ENCODE measurements at places on chromosomes 2 and 18. TPM values are rescaled to one million over a fixed set of nuclear protein-coding genes. Genes with fewer than 3 reads are reported as not detected.

- no peak overlapping the region for H3K4me3 ChIP-seq
- H3K27ac ChIP-seq = no peak overlapping the region
- H3K36me3 ChIP-seq = no peaks in the 10 kb centered on the region
- H3K27me3 ChIP-seq = no peaks in the 10 kb centered on the region
- no peaks in the 10 kb centered on the region for H3K4me1 ChIP-seq
- DNase-seq = no peak
Measured at GRCh38 chr18:42675810-42676209, 439.7 kb downstream of the RIT2 start.

Gene NFATC1
- total RNA-seq = 12.9 TPM

DNA sequence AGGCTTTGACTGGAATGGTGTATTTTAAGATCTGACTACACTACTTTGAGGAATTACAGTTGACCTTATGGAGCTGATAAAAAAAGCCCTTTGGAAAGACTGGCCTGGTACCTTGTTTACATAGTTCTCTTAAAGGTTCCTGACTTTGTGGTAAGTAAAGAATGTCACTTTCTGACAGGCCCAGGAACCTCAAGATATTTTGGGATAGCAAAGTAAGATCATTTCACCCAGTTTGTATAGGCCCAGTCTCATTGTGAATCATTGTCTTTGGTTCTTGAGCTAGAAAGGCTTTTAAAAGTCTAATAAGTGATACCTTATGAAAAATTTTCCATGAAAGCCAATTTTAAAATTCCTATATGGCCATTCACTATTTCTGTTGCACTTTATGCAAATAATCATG is 316.3 kb upstream of the LRRTM4 start:
- no peak overlapping the region for H3K4me3 ChIP-seq
- H3K4me1 ChIP-seq = no peaks in the 10 kb centered on the region
- no peak for DNase-seq
- H3K36me3 ChIP-seq = no peaks in the 10 kb centered on the region
- H3K27me3 ChIP-seq = no peaks in the 10 kb centered on the region

Gene MAL
- total RNA-seq = 0.32 TPM

Gene TMEM198
- 1.6 TPM for total RNA-seq

DNA sequence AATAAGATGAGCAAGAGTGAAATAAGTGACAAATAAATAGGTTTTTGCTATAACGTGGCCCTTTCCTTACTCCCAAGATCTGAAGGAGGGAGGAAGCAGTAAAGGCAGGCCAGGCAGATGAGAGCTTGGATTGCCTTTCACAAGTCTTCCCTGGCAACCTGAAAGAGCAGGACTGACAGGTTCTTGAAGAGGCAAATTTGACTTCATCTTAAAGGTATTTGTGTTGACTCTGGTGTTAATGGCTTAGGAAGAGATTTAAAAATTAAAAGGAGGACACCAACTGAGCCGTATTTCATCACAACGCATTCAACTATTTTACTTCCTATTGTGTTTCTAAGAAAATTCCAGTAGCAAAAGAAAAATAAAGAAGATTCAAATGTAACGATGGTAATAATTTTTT is 3.2 kb downstream of the STRN start:
- H3K36me3 ChIP-seq = no peaks in the 10 kb centered on the region
- H3K27ac ChIP-seq = no peak overlapping the region
- DNase-seq = no peak

DNA sequence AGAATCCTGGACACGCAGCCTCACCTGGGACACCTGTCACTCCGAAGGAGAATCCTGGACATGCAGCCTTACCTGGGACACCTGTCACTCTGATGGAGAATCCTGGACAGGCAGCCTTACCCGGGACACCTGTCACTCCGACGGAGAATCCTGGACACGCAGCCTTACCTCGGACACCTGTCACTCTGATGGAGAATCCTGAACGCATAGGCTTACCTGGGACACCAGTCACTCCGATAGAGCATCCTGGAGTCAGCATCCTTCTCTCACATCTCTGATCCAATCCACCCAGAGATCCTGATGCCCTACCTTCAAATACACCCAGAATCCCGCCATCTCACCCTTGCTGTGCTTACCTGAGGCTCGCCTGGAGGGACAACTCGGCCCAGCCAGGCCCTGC is 154.9 kb downstream of the NDUFA10 start:
- no peaks in the 10 kb centered on the region for H3K27me3 ChIP-seq
- H3K4me1 ChIP-seq = no peaks in the 10 kb centered on the region
- no peak overlapping the region for H3K27ac ChIP-seq
- DNase-seq = no peak

Gene HMSD
- 0.29 TPM for total RNA-seq

Gene FIGN
- 2.6 TPM for total RNA-seq

Gene HOXD12
- not detected for total RNA-seq

Gene LOXHD1
- total RNA-seq = 1.6 TPM

DNA sequence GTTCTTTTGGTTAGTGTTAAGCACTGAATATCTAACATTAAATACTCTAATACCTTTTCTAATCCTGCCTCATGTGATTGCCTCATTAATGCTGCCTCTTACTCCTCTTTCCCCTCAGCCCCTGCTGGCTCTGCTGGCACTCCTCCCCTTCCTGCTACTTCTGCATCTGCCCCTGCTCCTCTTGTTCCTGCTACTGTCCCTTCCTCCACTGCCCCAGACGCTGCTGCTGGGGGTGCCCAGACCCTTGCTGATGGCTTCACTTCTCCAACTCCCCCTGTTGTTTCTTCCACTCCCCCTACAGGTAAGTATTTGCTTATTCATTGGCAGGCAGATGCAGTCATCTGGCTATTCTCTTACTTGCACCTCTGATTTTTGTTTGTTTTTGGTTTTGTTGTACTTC is 68.5 kb downstream of the ABI2 start:
- H3K4me3 ChIP-seq = no peak overlapping the region
- no peaks in the 10 kb centered on the region for H3K27me3 ChIP-seq
- no peak overlapping the region for H3K27ac ChIP-seq
- H3K4me1 ChIP-seq = no peaks in the 10 kb centered on the region
- H3K36me3 ChIP-seq = no peaks in the 10 kb centered on the region

GRCh38 chr2:103448495-103448894 is 686.7 kb downstream of the TMEM182 start:
- no peak for DNase-seq
- no peak overlapping the region for H3K27ac ChIP-seq
- H3K4me3 ChIP-seq = no peak overlapping the region
- no peaks in the 10 kb centered on the region for H3K4me1 ChIP-seq
- H3K27me3 ChIP-seq = no peaks in the 10 kb centered on the region

GRCh38 chr2:106970471-106971261 is 84.7 kb upstream of the ST6GAL2 start:
- no peak for DNase-seq
- H3K27me3 ChIP-seq = no peaks in the 10 kb centered on the region
- H3K27ac ChIP-seq = no peak overlapping the region
- H3K4me3 ChIP-seq = no peak overlapping the region
- H3K36me3 ChIP-seq = no peaks in the 10 kb centered on the region
- H3K4me1 ChIP-seq = no peaks in the 10 kb centered on the region

Gene UGT1A3
- not detected for total RNA-seq

Gene PFN4
- total RNA-seq = 0.96 TPM

DNA sequence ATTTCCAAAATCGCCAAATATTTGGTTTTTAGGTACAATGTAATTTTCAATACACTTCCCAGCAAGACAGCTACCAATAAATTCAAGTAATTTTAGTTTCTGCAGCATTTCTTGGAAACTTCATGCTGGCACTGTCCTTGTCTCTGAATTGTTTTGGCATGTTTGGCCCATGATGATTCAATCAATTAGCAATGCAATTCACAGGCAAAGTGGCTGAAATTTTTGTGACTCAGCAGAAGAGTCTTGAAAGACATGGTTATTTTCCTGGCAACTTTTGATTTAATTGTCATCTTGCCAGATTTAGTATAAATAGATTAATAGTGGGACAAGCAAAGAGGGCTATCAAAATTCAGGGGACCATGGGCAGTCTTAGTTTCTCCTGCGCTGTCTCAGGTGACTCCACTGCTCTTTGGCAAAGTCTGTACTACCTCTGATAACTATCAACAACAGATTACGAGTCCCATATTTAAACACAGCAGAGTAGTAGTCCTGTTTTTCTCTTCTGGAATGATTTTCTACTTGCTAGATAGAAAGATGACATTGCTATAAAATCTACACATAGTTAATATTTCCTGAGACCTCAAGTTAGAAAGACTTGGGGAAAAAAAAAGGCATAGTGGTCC is 88.9 kb upstream of the CYP26B1 start:
- H3K36me3 ChIP-seq = no peaks in the 10 kb centered on the region
- no peak overlapping the region for H3K4me3 ChIP-seq
- H3K27me3 ChIP-seq = no peaks in the 10 kb centered on the region
- no peaks in the 10 kb centered on the region for H3K4me1 ChIP-seq
- DNase-seq = no peak

DNA sequence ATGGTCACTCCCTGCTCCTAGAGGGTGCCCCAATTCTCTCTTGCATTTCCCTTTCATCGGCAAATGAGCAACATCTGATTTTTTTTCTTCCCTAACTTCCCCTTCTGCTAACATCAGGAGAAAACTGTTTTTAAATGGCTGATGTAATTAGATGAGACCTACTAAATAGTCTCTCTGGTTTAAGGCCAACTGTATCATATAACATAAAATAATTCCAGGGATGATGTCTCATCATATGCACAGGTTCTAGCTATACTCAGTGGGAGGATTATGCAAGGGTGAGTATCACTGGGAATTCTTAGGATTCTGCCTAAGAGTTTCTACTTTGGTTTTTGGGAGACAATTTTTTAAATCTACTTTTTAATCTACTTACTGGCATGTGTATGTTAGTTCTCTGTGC is 193.4 kb downstream of the PARD3B start:
- no peak overlapping the region for H3K4me3 ChIP-seq
- no peaks in the 10 kb centered on the region for H3K4me1 ChIP-seq
- H3K36me3 ChIP-seq = no peaks in the 10 kb centered on the region
- H3K27ac ChIP-seq = no peak overlapping the region
- H3K27me3 ChIP-seq = no peaks in the 10 kb centered on the region
- DNase-seq = no peak

- no peak for DNase-seq
- H3K27ac ChIP-seq = no peak overlapping the region
- H3K4me3 ChIP-seq = no peak overlapping the region
- peaks cover 11% of the 10 kb centered on the region for H3K36me3 ChIP-seq
- H3K4me1 ChIP-seq = no peaks in the 10 kb centered on the region
- no peaks in the 10 kb centered on the region for H3K27me3 ChIP-seq
Measured at GRCh38 chr2:202555356-202555755, 79.4 kb upstream of the FAM117B start.

- no peaks in the 10 kb centered on the region for H3K4me1 ChIP-seq
- no peaks in the 10 kb centered on the region for H3K36me3 ChIP-seq
Measured at GRCh38 chr18:71398531-71398930, 1109.7 kb downstream of the SOCS6 start.

GRCh38 chr2:215973954-215974699 is 39.2 kb downstream of the MREG start:
- no peaks in the 10 kb centered on the region for H3K27me3 ChIP-seq
- H3K4me3 ChIP-seq = no peak overlapping the region
- DNase-seq = no peak

Gene CABYR
- total RNA-seq = 4.5 TPM

DNA sequence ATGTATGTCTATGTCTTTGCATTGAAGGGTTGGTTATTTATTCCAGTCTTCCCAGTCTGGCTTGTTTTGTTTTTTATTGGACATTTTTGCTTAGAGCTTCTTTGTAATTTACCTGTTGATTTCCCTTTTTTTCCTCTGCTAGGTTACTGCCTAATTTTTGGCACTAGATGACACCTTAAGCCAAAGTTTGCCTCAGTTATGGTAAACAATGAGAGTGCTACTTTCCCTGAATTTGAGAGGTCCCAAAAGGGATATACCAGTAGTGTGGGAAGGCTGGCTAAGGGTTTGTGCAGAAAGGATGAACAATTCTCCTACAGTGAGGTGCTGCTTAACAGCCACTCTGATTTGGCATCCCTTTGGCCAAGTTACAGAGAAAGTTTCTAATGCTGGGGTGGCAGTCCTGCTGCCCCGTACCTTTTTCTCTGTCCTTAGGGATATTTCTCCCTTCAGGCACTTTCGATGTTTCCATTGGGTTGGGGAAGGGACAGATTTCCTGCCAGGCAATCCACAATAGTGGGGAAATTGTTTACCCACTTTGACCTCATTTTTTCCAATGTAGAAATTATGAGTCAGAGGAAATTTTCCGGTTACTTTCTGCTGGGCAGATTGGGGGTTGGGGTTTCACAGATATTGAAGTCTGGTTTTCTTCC is 354.9 kb downstream of the PTPRM start:
- H3K36me3 ChIP-seq = no peaks in the 10 kb centered on the region
- no peak overlapping the region for H3K27ac ChIP-seq

- no peaks in the 10 kb centered on the region for H3K4me1 ChIP-seq
- no peaks in the 10 kb centered on the region for H3K36me3 ChIP-seq
- DNase-seq = no peak
- no peaks in the 10 kb centered on the region for H3K27me3 ChIP-seq
- H3K27ac ChIP-seq = peak overlapping the region; percentile 43
Measured at GRCh38 chr2:42841344-42841743, 49.0 kb upstream of the HAAO start.

Data from breast epithelium (tissue), 4 donors.